ENCODE measurements at places on chromosomes 4 and X. TPM values are rescaled to one million over a fixed set of nuclear protein-coding genes. Genes with fewer than 3 reads are reported as not detected.

The RHOXF2B gene
- total RNA-seq: not detected

The SLC25A43 gene
- 24.4 TPM for total RNA-seq

The MAGEC3 gene
- total RNA-seq: 9.5 TPM

DNA sequence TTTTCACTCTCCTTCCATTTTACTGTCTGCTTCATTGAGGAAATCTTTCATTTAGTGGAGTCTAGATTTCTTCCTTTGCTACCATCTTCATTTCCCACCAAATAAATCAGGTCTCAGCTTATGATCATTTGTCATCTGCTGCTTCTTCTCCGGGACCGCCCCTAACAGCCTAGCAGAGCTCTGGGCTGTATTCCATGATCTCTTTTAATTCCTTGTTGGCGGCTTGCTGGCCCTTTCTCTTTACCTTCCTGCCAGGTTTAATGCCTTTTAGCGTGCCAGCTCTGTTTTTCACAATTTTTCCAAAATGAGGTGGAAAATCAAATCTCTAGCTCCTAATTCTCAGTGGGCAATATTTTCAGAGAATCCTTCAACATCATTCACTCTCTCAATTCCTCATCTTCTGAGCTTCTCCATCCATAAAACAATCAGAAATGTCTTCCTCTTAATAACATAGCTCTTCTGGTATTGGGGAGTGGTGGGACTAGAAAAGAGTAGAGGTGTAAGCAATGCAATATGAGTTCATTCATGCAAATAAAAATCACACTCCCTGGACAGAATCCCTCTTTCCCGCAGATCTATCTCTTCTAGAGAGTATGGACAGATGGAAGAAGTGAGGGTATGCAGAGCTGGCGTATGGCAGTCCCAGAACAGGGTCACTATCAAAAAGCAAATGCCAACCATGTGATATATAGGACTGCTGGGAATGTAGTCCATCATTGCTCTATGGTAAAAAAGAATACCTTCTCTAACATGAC is 491.3 kb downstream of the KCNIP4 start:
- no peaks in the 10 kb centered on the region for H3K4me1 ChIP-seq
- no peaks in the 10 kb centered on the region for H3K27me3 ChIP-seq
- no peak for DNase-seq

GRCh38 chr4:102586644-102587021 is 85.5 kb downstream of the NFKB1 start:
- H3K4me1 ChIP-seq: no peaks in the 10 kb centered on the region
- H3K27me3 ChIP-seq: no peaks in the 10 kb centered on the region
- H3K36me3 ChIP-seq: peaks cover 28% of the 10 kb centered on the region

DNA sequence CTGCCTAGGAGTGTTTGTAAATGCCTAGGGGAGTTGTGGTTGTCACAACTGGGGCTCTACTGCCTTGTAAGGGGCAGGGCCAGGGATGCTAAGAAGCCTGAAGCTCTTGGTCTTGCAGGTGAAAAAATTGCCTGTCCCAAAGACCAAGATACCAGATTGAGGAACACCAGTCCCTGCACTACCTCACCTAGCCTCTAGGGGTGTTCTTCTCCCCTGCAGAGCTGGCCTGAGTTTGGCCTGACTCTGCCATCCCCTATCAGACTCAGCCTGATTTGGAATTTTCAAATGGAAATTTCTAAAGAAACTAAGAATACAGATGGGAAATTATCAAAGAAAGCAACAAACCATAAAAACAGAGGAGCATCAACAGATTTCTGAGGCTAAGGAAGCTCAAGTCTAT is 90.4 kb downstream of the ZC4H2 start:
- H3K27ac ChIP-seq: no peak overlapping the region
- H3K4me1 ChIP-seq: no peaks in the 10 kb centered on the region
- no peaks in the 10 kb centered on the region for H3K27me3 ChIP-seq
- no peak for DNase-seq
- H3K36me3 ChIP-seq: no peaks in the 10 kb centered on the region
- no peak overlapping the region for H3K4me3 ChIP-seq

DNA sequence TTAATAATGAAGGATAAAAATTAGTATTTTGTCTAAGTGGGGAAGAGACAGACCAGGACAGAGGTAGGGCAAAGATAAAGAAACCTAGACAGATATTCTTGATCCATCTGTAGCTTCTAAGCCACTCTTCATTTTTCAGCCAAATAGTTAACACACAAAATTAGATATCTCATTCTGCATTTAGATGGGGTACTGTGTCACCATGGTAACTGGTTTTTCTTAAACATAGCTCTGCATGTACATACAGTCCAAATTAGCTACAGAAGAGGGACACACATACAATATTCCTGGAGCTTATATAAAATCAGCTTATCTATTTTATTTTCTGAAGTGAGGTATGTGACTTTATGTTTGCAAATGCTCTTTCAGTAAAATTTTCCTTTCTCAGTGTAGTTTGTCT is 393.7 kb downstream of the PPP3CA start:
- H3K27ac ChIP-seq: no peak overlapping the region
- no peaks in the 10 kb centered on the region for H3K4me1 ChIP-seq
- H3K36me3 ChIP-seq: no peaks in the 10 kb centered on the region
- no peak overlapping the region for H3K4me3 ChIP-seq
- DNase-seq: no peak

DNA sequence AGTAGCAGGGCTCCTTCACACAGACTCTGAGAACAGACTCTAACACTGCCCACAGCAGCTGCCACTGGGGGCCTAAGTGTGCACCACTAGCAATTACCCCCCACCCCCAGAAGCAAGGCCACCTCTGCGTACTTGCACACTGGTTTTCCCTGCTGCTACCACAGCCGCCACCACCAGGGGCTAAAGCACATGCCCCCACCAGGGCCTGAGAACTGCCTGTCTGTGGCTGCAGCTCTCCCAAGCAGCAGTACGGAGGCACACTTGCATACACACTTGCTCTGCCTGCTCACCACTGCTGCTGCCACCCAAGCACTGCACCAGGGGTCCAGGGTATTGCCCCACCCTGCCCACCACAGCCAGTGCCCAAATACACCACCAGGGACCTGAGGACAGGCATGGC is 59.6 kb downstream of the SCML2 start:
- no peaks in the 10 kb centered on the region for H3K27me3 ChIP-seq
- no peak overlapping the region for H3K27ac ChIP-seq
- no peaks in the 10 kb centered on the region for H3K36me3 ChIP-seq
- no peak overlapping the region for H3K4me3 ChIP-seq

DNA sequence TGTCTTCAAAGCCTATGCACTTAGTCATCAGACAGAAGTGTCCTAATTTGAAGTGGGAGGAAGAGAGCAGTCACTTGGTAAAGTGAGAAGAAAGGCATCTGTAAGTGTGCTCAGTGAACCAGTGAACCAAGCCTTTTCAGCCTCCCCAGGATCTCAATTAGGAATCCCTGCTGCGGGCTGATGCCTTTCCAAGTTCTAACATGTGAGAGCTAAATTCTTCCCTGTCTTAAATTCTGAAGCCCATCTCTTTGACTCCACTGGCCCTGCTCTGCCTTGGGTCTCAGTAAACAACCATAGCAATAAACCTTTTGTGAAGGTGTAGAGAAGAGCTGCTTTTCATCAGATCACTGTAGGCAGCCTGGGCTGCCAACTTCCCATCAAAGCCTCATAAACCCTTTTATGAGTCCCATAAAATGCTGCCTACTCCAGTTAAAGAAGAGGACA is 701.2 kb upstream of the LCORL start:
- H3K4me3 ChIP-seq: no peak overlapping the region
- H3K4me1 ChIP-seq: no peaks in the 10 kb centered on the region
- no peaks in the 10 kb centered on the region for H3K36me3 ChIP-seq
- no peaks in the 10 kb centered on the region for H3K27me3 ChIP-seq
